ENCODE measurements at places on chromosomes 4 and X.

- no peak for DNase-seq
Observed at GRCh38 chr4:48311896-48312295, 29.4 kb upstream of the SLAIN2 start.

DNA sequence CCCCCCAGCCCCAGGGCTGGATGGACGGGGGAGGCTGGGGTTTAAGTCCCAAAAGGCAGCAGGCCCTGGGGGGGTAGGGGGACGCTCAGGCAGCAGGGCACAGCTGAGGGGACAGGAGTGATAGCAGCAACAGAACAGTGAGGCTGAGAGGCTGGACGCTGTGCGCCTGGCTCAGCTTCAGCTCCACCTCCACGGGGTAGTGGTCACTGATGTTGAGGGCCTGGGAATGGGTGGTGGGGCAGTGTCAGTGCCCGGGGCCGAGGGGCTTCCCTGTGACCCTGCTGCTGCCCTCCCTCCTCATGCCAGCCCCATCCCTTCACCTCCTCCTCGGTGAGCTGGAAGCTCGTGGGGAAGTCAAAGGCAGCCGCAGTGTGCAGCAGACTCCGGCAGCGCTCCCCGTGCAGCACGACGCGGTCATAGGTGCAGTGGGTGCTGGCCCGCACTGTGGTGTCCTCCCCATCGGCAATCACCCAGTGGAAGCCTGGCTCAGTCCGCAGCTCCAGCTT lies 4.5 kb downstream of the RPL10 start:
- no peak for DNase-seq

- no peak for DNase-seq
Observed at GRCh38 chr4:626201-627091, 1.1 kb downstream of the PDE6B start.

DNA sequence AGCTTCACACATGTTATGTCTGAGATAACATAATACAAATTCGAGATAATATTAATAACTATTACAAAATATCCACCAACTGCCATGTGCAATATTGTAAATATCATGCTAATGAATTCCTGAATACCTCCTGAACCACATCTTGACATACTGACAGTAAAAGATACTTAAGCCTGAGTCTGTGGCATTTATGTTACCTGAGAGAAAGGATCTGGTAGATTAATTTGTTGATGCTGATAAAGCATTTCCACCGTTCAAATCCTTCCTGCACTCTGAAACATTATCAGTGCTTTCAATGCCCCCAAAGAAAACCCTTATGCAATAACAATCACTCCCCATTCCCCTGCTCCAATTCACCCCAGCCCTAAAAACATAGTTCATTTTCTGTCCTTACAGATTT lies 38.8 kb upstream of the ADGRA3 start:
- no peak for DNase-seq

- DNase-seq: no peak
Observed at GRCh38 chrX:46140272-46140671, 404.9 kb downstream of the ZNF674 start.

GRCh38 chr4:183985786-183986185 lies 80.7 kb downstream of the STOX2 start:
- no peak for DNase-seq

GRCh38 chrX:19358521-19358920 lies 14.8 kb downstream of the PDHA1 start:
- no peak for DNase-seq

- DNase-seq: no peak
Observed at GRCh38 chr4:126856906-126857305, 775.9 kb upstream of the INTU start.

Measured in activated naive CD4-positive, alpha-beta T cell (primary cell).